ENCODE measurements at places on chromosomes 3 and 15. TPM values are rescaled to one million over a fixed set of nuclear protein-coding genes. Genes with fewer than 3 reads are reported as not detected.

Gene NOP10
- total RNA-seq = 189 TPM

GRCh38 chr3:105154692-105155091 is 212.0 kb upstream of the ALCAM start:
- DNase-seq = no peak

DNA sequence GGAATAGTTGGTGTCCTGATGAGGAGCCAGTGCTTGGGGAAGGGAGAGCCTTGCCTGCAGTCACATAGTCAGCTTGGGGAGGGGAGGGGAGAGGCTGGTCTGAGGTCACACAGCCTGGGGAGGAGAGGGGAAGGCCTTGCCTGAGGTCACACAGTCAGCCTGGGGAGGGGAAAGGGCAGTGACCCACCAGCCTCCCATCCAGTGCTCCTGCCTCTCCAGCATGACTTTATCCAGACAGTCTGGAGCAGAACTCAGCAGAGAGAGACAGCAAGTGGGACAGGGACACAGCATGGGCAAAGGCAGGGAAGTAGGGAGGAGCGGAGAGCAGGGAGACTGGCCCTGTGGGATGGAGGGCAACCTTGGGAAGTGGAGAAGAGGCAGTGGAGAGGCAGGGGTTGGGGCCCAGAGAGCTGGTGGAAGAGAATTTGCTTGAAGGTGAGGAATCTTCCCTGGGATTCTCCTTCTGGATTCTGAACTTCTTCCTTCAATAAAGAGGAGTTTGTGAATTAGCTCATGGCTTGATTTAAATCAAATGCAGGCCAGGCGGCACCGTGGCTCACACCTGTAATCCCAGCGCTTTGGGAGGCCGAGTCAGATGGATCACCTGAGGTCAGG is 64.5 kb downstream of the CORO2B start:
- DNase-seq = no peak

Gene NDUFAF3
- 71.1 TPM for total RNA-seq

Gene ALDH1L1
- total RNA-seq = not detected

Gene DPH3
- total RNA-seq = 28.2 TPM

DNA sequence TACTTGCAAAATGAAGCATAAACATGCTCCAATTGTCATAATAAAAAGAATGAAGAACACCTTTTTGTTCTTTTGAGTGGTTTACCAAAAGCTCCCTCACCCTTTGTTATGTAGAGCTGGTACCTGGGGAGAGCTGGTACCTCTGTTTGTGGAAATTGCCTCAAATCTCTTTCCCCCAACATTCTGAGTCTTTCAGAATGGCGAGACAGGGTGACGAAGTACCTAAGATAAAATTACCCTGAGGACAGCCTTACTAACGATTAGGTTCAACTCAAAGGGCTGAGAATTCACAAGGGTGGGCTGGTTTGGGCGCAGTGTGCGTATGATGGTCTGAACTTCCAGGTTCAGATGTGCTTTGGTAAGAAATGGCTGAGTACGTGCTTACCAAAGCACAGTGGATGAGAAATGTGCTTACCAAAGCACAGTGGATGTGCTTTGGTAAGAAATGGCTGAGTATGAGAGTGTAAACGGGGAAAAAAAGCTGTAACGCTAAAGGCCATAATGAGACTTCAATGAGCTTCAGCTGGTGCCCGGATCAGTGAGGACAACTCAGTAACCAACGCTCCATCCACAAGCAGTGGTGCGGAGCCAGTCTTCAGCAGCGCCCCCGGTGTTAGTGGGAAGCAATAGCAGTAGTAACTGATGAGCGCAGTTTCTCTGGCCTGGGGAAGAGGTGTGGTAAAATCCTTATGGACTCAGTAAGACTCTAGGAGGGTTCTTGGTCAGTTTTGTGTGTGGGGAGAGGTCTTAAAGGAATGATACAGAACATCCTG is 72.3 kb upstream of the LRIG1 start:
- no peak for DNase-seq

DNA sequence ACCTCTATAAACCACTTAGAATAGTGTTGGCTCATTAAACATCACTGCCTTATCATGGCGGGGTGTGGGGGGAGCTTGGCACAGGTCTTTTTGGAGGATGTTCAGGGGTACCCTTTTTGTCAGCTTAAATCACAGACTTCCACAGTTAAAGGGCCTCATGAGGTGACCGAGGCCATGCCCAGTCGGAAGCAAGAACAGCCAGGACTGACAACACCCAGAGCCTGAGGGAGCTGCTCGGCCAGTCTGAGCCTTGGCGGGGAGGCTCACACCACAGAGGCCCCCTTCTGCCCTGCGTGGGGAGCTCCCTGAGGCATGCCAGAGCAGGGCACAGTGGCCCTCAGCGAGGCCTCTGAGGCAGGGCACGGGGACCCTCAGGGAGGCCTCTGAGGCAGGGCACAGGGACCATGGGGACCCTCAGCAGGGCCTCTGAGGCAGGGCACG is 49.5 kb downstream of the UMPS start:
- no peak for DNase-seq

DNA sequence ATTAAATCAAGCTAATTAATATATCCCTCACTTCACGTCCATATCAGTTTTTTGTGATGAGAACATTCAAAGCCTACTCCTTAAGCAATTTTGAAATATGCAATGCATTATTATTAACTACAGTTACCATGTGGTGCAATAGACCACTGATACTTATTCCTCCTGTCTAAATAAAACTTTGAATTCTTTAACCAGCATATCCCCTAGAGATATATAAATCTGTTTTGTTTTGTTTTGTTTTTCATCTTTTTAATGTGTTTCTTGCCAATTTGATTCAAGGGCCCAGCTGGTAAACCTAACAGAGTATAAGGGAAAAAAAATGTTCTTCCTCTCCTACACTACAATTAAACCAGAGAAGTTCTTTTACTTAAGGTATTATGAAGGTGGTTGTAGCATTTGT is 524.2 kb downstream of the NAALADL2 start:
- DNase-seq = no peak

Gene RBMS3
- total RNA-seq = 58.6 TPM

DNA sequence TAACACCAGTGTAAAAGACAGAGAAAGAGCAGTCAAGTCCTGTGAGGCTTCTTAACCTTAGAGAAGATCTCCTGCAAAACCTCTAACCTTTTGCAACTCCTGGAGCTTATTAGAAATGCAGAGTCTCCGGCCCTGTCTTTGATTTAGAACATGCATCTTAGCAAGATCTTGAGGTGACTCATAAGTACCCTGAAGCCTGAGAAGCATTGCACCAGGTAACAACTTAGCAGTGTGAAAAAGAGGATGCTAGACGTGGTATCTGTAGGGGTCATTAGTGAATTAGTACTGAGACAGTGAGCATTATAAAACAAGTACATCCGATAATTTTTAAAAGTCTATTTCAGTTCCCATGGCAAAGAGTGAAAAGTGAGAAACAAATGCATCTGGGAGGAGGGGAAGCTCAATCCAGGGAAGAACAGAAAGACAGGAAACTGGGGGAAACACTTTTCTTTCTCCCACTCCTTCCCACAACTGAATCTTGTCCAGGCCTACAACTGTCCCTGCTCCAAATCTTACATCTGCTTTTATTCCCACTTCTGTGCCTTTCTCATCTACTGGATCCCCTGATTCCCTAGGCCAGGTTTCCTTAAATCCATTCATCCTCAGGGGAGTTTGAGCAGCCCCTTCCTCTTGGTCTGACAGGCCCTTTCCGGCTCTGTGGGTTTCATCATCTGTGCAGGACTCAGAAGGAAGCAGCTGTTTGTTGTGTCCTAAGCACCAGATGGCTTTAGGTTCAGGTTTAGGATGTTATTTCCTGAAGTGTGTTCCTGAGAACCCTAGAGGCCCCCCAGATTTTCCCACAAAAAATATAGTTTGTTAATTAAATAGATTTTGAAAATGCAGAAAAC is 128.1 kb upstream of the IL12A start:
- no peak for DNase-seq

Gene SLC15A2
- 0.26 TPM for total RNA-seq

- no peak for DNase-seq
Observed at GRCh38 chr3:45491344-45491743, 103.0 kb downstream of the LARS2 start.

Gene HRG
- not detected for total RNA-seq

DNA sequence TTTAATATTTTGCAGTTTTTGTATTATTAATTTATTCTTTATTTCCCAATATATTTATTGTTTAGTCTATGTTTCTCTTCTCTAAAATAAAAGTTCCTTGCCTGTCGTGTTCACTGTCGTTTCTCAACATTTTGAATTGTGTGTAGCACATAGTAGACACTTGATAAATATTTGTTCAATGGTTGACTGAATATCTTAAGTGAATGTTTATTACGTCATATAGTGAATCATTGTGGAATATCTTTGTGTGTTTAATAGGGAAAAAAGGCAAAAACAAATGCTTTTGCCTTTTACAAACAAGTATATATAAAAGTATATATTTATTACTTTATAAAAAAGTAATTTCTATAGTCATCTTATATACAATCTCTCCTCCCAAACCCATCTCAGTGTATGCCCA is 572.3 kb downstream of the EPHA3 start:
- DNase-seq = no peak

DNA sequence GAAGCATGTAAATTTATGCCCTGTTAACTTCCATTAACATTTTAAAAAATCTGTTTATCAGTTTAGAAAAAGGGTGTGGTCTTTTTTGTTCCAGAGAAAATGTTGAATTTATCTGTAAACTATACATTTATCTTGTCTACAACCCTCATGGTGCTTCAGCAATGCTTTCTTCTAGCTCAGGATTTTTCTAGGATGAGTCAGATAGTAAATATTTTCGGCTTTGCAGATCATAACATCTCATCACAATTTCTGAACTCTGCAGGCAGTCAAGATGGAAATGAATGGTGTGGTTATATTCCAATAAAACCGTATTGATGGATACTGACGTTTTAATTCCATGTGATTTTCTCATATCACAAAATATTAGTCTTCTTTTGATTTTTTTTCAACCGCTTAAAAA is 70.5 kb upstream of the FOXB1 start:
- no peak for DNase-seq

DNA sequence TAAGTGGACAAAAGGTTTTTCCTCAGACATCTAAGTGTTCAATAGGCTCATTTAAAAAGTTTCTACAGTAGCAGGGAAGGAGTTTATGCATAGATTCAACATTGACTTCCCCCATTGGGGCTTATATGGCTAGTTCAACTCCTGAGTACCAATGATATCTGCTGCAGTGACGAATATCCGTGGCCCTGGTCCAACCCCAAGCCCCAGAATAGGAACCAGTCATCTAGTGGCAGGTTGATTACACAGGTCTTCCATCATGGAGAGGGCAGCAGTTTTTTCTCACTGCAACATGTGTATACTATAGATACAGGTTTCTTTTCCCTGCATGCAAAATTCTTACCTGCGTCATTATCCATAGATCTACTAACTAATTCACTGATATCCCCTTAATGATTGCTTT is 45.8 kb upstream of the KPNA4 start:
- DNase-seq = no peak

Gene AP3B2
- 0.17 TPM for total RNA-seq

Gene SHC4
- 1.5 TPM for total RNA-seq

DNA sequence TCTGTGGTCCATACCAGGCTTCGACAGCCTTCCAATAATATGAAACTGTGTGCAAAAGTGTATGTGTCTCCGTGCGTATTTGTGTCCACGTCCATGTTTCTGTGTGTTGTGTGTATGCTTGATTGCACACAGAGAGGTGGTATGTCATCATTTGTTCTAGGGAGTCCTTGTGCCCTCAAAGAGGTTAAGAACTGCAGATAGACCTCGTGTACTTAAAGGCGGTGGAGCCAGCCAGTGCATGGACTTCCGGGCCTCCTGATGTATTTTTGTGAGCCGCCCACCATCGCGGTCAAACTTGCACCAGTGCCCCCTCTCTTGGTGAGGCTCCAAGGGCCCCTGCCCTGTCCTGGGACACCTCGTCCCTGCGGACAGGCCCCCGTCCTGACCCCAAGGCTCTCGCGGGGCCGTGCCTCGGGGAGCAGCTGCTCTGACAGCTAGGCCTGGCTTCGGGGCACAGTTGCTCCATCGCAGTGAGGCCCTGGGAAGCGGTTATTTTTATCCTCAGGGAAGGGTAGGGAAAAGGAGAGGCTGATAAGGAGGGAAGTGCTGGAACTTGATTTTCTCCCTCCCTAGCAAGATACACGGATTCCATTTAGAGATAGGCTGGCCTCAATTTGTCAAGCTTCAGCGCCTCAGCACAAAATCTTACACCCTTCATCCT is 1.2 kb upstream of the RYK start:
- DNase-seq = no peak

All from fibroblast of lung (primary cell).